ENCODE measurements at places on chromosomes 7 and 10.
A peak's percentile ranks its signal among the peaks of the same experiment; 100 is the strongest.

DNA sequence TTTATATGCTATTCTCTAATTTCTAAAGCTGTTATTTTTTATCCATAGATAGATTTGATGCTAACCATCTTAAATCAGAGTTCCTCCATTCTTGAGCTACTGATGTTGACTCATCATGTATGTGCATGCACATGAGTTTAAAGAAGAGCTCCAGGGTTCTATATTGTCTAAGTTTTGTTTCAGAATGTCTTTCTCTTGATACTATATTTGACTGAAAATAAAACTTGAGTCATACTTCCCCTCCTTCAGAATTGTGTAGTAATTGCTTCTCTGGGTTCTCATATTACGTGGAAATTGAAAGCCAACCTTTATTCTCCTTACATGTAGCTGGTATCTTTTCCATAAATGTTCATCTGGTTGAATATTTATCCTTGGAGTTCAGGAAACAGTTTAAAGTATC is 89.4 kb downstream of the LRRTM3 start:
- DNase-seq = no peak

DNA sequence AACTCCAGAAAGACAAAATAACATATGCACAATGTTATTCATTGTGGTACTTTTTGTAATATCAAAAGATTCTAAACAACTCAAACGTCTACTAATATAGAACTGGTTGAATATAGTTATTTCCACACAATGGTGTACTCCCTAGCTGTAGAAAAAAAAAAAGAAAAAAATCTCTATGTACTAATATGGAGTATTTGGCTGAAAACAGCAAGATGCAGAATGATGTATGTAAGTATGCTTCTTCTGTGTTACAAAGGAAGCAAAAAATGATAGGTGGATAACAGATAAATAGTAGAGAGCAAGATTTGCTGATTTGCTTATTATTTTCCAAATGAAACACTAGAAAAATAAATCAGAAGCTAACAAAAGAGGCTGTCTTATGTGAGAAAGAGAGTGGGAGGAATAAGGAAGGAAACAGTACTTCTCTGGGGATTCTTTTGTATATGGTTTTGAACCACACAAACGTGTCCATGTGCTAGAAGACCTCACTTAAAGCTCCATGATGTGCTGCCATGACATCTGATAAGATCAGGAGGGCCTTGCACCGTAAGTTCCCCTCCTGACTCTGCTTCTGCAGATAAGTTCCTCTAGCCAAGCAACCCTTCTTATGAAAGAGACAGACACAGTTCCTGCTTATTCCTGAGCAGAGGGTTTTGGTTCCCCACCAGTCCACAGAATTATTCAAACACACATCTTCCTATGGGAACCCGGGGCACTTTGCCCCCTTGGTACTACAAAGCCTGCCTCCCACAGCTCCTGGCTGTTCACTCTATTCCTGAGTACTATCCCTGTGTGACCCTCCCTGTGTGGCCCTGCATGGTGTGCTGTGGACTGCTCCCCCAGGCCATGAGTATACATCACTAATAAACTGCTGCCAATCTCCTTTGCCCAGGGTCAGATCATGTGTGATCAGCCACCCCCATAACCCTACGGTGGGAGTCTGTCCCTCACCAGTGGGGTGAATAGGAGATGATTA is 159.1 kb downstream of the CCDC71L start:
- no peak for DNase-seq

DNA sequence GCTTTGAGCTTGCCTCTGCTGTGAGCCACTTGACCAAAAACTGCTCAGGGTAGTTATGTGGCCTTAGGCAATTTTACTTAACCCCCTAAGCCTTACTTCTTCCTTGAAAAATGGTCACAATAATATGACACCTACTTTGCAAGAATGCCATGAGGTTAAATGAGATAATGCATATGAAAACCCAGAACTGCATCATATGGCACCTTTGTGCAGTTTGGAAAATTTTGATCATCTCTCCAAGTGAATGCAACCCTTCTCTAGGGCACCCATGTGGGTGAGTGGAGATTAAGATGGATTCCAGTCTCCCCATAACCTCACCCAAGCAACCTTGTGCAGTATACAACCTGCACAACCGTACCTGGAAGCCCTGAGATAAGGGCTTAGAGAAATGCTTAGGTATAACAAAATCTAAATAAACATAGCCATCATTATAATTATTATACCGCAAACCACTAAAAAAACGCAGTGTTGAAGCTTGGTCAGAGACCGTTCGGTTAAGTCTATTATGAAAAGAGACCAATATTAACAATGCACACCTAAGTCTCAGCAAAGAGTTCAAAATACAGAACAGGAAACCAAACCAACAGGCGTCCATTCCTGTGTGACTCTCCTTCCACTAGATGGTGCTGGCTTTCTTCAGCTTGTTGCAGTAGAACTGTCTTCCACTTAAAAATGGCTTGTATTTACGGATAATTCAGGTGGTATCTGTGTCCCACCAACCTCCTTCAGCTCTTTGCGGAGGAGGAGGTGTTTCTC is 21.0 kb upstream of the ASB15 start:
- DNase-seq = peak; percentile 22

DNA sequence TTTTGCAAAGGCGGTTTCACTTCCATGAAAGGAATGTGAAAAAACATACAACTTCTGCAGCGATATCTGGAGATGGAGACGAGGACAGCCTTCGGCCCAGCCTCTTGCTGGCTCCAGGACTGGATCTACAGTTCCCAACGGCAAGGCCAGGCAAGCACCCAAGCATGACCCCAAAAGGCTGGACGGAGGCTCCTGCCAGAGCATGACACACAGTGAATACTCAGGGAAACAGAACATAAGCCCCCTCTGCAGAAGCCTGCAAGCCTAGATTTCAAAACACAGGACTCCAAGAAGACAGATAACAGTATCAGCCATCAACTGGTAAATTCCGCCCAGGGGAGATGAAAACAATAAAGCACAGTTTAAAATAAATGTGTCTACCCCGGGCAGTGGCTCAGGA is 3.3 kb upstream of the LRRC27 start:
- DNase-seq = no peak

DNA sequence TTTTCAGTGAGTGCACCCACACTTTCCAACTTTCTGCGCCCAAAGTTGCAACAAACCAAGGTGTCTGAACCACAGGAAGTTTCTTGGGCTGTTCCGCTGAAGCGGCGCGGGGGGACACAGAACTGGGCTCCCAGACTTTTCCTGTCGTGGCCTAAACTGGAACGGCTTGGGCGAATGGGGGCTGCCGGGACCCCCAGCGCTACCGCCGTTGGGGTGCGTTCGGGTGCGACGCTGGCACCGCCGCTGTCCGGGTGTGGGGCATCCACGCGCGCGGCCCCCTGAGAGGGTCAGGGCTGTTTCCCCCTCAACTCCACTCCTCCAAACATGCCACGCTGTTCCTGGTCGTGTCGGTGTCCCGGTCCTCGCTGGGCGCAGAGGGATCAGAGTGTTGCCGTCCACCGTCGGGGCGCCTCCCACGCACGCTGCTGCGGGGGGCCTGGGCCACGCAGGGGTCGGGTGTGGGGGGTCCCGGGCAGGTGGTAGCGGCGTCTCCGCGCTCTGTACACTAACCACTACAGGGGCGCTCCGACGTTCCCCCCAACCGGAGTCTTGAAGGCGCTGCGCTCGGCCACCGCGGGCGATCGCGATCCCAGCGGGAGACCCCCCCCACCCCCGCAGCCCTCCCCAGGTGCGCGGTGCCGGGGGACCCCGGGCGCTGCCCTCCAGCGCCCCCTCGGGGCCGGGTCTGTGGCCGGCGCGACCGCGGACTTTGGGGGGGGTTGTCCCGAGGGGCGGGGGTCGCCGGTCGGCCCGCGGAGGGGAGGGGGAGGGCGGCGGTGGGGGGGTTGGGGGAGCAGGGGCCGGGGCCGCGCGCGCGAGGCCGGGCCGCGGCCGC is 2.2 kb upstream of the CUX1 start:
- DNase-seq = peak; percentile 90

DNA sequence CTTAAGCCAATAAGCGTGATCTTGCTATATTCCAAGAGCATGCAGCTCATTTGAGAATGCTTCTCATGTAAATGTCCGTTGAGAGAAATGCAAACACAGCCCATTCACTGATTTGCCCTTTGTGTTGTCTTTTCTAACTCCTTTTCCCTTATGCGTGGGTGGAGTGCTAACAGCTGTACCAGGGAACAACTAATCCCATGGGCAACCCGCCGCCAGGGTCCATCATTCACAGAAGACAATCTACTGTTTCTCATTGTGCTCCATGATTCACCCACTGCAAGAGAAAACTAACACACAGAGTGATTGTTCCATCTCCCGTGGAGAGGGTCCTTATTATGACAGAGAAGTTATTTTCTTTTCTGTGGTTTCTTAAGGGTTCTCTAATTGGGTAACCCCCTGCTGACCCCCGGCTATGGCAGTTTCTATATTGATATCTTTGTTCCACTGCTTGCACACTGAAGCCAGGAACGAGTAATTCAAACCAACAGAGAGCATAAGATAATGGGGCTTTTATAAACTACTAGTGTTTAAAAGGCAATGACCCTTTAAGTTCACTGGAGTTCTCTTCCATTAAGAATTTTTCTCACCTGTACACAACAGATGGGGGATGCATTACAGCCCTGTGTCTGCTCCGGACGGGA is 298.7 kb downstream of the BAMBI start:
- DNase-seq = no peak

- DNase-seq = no peak
Measured at GRCh38 chr10:103840740-103841070, 14.7 kb downstream of the SH3PXD2A start.

GRCh38 chr10:74174521-74174920 is 23.5 kb downstream of the ADK start:
- no peak for DNase-seq

GRCh38 chr7:24965831-24966708 is 13.9 kb downstream of the OSBPL3 start:
- peak; percentile 72 for DNase-seq

GRCh38 chr7:129225206-129225930 is 538 bp downstream of the AHCYL2 start:
- DNase-seq = peak; percentile 48

GRCh38 chr7:111841596-111842205 is 279.4 kb upstream of the IMMP2L start:
- no peak for DNase-seq

DNA sequence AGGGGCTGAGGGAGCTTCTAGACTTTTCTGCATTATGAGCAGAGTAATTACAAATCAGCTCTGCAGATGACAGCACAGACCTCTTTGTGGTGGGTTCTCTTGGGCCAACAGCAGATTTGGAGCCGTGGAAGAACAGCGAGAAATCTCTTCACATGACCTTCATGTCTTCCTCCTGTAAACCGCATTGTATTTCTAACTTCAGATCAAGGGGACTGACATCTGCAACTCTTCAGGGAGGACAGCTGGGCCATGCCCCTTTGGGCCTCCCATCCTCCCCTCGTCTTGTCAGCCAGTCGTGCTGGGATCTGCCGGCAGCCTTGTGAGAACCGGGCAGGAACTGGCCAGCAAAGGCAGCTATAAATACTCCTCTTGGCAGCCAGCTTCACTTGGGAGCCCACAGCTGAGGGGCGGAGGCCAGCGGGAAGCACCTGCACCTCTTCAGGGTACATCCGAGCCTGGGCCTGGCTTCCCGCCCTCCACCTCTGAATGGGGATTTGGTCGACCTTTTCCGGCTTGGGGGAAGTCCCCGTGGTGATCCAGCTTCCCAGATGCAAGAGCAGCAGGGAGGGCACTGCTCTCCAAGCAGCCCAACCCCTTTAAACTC is 54.7 kb downstream of the STEAP1B start:
- DNase-seq = peak; percentile 23

DNA sequence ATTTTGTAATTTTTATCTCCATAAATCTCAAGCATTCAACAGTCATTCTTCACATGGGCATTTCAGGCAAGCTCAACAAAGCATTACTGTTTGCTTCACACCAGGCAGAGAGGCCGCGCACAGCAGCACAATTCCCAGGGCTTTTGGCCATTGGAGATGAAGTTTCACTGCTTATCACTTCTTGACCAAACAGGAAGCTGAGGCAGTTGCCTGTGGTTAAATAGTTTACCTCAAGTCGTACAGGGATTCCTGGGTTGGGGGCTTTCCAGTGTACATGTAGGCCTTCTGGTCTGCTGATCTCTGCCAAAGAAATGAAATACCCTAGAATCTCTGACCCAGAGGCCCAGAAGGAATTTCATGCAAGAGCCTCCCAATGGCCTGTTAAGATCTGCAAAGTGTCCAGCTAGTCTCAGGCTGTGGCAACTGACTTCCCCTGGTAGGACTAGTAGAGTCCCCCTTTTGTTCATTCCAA is 11.2 kb upstream of the PRDX3 start:
- no peak for DNase-seq

DNA sequence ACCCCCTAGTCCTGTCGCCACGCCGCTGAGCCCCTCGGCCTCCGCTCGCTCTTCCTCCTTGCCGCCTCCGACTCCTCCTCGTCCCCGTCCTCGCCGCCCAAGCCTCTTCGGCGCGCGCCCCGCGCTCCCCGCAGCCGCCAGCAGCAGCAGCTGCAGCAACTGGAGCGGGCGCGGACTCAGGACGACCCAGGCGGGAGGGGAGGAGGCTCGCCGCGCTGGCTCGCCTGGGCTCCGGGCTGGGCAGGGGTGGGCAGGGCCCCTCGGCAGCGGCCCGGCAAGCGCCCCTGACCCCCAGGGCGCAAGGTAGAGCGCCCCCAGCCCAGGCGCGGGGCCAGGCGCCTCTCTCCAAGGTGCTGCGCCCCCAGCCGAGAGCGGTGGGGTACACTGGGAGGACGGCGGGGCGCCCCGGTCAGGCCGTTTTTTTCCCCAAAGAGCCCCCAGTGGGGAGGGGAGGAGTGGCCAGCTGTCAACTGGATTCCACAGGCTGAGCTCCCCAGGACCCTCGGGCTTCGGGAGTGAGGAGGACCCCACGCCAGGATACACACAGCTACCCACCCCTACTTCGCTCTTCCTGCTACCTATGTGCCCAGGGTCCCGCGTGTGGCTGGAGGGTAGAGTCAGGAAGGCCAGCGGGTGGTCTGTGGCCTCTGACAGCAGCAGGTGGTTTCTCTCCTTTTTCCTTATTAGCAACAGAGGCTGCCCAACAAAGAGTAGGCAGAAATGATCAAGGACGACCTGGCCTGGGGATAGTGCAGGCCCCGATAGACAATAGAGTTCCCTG is 903 bp upstream of the KCNMA1 start:
- no peak for DNase-seq

DNA sequence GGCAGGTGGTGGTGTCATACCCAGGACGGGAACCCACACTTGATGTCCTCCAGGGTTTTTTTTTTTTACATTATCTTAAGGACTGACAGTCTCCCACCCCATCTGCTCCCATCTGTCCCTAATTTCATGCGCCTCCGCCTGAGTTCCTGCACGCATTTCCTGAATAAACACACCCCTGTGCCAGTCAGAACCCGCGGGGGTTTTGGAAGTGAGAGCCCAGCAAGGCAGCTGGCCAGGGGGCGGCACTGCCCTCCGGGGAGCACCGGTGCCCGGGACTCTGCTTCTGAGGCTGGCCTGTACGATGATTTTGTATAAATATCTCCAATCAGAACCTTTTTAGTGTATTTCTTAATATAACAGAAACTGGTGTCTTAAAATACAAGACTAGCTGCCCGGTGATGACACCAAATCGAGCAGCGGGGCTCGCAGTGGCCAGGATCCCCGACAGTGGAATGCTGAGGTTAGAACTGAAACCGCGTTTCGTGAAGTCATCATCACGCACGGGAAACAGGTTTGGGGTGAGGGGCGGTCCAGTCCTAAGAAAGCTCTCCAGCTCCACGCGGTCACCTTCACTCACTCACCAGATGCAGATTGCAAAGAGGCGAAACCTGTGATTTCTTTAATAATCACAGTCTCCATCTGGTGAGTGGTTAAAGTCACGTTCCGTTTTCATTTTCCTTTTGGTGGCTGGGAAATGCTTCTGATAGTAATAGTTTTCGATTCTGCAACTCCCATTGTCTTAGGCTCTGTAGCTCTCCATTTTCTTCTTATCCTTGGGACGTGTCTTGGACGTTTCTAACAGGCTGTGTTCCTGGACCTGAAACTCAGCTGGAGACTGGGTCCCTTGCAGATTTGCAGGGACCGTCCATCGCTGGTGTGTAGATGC is 19.7 kb downstream of the BNIP3 start:
- DNase-seq = no peak
